HCT116 (cell line): ENCODE measurements at places on chromosomes 2 and 18.
A peak's percentile ranks its signal among the peaks of the same experiment; 100 is the strongest.

GRCh38 chr2:107648781-107649404 lies 177.8 kb upstream of the RGPD4 start:
- no peaks in the 10 kb centered on the region for H3K36me3 ChIP-seq
- H3K27me3 ChIP-seq: no peaks in the 10 kb centered on the region
- DNase-seq: no peak
- no peak overlapping the region for H3K27ac ChIP-seq

DNA sequence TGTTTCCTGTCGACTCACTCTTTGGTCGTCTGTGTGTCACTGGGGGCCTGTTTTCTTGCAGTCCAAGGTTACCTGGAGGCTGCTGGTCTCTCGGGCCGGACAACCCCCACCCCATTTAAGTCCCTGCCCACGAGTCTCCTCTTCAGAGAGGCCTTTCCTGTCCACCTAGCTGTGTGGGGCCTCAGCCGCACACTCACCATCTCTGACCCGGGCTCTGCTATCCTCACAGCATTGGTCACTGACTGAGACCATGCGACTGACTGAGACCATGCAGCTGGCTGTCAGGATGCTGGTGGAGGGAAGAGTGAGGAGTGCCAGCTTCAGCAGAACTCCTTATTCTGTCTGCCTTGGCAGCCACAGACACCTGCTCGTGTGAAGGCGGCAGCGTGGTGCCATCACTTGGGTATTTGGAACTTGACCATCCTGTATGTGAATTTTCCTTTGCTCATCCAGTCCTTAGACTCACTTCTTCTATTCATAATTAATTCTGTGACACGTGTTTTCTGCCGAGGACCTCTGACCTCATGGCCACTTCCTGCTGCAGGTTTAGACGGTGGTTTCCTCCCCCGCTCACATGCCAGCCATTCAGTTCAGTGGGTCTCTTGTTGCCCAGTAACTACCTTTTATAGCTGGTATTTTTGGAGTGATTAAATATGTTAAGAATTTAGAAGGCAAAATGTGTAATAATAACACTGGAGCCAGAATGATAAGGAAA lies 47.5 kb upstream of the ASB1 start:
- H3K4me1 ChIP-seq: peaks cover 30% of the 10 kb centered on the region
- no peak overlapping the region for H3K27ac ChIP-seq
- no peak overlapping the region for H3K4me3 ChIP-seq
- no peaks in the 10 kb centered on the region for H3K27me3 ChIP-seq

DNA sequence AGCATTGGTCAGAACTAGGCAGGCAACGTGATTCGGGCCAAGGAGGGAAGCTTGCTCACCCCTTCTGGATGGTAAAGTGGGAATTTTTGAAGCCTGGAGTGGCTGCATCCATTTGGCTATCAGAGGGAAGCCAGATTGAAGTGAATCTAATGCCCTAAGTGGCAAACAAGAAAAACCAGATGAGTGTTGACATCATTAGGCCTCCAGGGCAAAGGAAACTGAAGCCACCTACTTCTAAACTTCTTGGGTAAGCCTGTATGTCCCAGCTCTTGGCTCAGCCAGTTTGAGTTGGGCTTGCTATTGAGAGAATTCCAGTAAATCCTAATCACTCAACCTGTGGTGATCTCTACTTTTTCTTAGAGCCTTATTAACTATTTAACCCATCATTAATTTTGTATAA lies 20.9 kb downstream of the SOX11 start:
- no peak overlapping the region for H3K4me3 ChIP-seq
- no peaks in the 10 kb centered on the region for H3K27me3 ChIP-seq
- H3K4me1 ChIP-seq: no peaks in the 10 kb centered on the region
- H3K27ac ChIP-seq: no peak overlapping the region

GRCh38 chr18:61331051-61331450 lies 2.2 kb upstream of the CDH20 start:
- H3K27me3 ChIP-seq: peaks cover under 1% of the 10 kb centered on the region; the same call in 1 of the 2 replicates
- no peaks in the 10 kb centered on the region for H3K4me1 ChIP-seq
- no peak overlapping the region for H3K27ac ChIP-seq
- H3K4me3 ChIP-seq: no peak overlapping the region
- no peak for DNase-seq

DNA sequence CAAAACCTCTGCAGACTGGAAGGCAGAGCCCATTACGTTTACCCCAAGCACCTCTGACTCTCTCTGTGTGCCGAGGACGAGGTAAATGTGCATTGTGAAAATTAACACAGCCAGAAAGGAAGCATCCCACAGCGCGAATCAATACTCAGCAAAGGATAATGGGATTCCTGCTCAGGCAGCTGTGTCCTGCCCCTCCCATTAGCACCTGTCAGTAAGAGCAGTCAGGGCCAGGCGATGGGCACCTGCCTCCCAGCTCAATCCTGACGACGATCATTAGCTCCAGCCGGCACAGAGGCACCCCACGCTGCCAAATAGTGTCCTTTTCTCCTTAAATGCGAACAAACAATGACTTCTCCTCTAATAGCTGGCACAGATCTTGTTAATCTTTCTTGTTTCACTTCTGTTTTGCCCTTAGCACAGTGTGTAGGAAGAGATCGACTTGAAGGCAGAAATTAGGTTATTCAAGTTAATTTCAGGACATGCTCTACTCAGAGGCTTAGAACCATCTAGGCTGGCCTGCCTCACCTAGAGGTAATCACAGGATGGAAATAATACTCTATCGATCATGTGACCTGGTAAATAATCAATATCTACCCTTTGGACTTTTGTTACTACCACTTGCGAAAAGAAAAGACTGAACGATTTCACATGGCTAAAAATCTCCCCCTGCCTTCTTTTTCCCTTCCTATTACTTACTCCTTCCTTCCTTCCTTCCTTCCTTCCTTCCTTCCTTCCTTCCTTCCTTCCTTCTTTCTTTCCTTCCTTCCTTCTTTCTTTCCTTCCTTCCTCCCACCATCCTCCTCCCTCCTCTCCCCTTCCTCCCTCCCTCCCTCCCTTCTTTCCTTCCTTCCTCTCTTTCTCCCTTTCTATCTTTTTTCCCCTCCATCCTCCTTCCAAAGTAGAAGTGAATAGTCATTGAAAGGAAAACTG lies 487.9 kb upstream of the ID2 start:
- H3K4me3 ChIP-seq: no peak overlapping the region
- DNase-seq: no peak
- H3K27me3 ChIP-seq: no peaks in the 10 kb centered on the region; the same call in none of the 2 replicates

DNA sequence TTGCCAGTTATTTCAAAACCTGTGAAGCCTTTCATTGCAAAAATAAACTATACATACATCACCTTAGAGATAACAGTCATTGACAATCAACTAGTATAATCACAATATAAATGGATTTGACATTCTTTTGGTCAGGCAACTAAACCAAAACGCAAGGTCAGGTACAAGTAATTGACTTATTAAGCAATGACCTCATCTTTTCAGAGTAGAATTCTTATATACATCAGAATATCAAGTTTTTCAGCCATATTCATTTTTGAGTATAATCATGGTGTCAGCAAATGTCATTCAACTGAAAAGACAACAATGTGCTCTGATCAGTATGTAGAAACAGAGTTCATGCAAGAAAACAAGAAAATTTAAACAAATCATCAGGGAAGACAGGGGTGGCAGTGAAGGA lies 208.6 kb downstream of the TGIF1 start:
- H3K27ac ChIP-seq: peak overlapping the region; percentile 0; the same call in 1 of the 2 replicates
- peaks cover 10% of the 10 kb centered on the region for H3K36me3 ChIP-seq
- H3K4me1 ChIP-seq: peaks cover 75% of the 10 kb centered on the region
- no peak for DNase-seq
- no peak overlapping the region for H3K4me3 ChIP-seq

GRCh38 chr2:33494877-33495641 lies 18.6 kb downstream of the RASGRP3 start:
- no peak overlapping the region for H3K4me3 ChIP-seq
- H3K4me1 ChIP-seq: no peaks in the 10 kb centered on the region
- no peak for DNase-seq
- no peak overlapping the region for H3K27ac ChIP-seq
- no peaks in the 10 kb centered on the region for H3K36me3 ChIP-seq
- H3K27me3 ChIP-seq: no peaks in the 10 kb centered on the region

DNA sequence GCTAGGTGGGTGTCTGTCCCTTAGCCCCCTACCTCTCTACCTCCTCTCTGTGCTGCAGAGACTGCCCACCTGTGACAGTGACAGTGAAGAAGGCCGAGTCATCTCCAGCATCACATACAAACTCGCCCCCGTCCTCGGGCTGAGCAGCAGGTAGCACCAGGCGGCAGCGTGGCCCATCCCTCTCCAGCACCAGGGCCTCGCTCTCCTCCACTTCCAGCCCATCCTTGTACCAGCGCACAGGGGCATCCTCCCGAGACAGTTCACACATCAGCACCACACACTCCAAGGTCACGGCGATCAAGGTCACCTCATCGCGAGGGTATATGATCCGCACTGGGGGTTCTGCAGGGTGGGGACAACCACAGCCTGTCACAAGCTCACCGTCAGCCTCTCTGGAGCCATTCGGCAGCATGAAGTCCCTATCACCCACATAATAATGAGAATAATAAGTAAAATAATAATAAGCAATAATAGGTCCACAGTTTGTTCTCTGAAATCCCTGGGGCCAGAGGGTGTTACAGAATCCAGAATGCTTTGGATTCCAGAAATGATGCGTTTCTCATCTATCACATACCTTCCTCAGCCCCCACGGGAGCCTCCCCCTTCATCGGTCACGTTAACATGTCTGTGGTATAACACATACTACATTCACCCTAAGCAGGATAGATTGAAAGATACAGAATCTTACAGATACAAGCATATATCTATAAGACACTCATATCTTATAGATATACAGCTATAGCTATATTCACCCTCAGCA lies 12.0 kb downstream of the OBSL1 start:
- H3K27ac ChIP-seq: no peak overlapping the region
- H3K36me3 ChIP-seq: no peaks in the 10 kb centered on the region
- no peak overlapping the region for H3K4me3 ChIP-seq
- no peaks in the 10 kb centered on the region for H3K27me3 ChIP-seq
- DNase-seq: no peak
- H3K4me1 ChIP-seq: peaks cover 4% of the 10 kb centered on the region; the same call in 1 of the 2 replicates

DNA sequence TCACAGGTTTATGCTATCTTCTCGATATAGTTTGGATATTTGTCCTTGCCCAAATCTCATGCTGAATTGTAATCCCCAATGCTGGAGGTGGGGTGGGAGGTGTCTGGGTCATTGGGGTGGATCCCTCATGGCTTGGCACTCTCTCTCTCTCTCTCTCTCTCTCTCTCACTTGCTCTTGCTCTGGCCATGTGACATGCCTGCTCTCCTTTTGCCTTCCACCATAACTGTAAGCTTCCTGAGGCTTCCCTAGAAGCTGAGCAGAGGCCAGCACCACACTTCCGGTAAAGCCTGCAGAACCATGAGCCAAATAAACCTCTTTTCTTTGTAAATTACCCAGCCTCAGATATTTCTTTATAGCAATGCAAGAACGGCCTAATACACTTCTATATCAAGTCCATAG lies 41.3 kb upstream of the PGAP1 start:
- no peaks in the 10 kb centered on the region for H3K36me3 ChIP-seq
- peaks cover 4% of the 10 kb centered on the region; the same call in 1 of the 2 replicates for H3K4me1 ChIP-seq
- DNase-seq: no peak
- no peak overlapping the region for H3K4me3 ChIP-seq

DNA sequence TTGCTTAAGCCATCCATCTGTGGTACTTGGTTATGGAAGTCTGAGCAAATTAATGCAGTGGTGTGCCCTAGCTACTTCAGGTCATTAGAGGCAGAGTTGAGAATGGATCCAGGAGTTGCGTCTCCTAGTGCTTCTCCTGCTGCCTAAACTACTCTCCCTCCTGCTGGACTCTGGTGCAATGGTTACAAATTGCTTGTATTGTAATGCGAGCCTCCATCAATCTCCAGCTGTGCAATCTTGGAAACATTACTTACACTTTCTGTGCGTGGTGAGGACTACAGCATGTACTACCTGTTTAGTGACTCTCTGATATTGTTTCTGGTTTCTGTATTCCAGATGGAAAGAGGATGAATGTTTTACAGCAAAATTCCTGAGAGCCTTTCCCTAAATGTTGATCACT lies 119.0 kb upstream of the CYRIA start:
- no peaks in the 10 kb centered on the region for H3K4me1 ChIP-seq
- H3K27ac ChIP-seq: no peak overlapping the region
- H3K4me3 ChIP-seq: no peak overlapping the region
- no peak for DNase-seq

DNA sequence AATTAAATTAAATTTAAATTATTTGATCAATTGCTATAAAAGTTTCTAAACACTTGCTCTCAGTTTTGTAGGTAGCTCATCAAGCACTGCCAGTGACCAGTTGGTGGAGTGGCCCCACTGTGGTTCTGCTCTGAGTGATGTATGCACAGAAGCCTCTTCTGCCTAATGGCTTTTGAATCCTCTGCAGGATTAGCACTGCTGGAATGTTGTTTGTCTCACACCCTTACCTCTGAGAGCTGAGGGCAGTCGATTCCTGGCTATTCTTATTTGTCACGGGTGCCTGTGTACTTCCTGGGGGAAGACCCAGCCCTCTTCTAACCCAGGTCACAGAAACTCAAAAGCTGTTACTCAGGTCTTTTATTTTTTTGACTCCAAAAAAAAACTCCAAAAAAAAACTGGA lies 9.5 kb downstream of the CAPN14 start:
- no peak for DNase-seq
- no peak overlapping the region for H3K4me3 ChIP-seq
- H3K27ac ChIP-seq: no peak overlapping the region
- peaks cover 9% of the 10 kb centered on the region; the same call in 1 of the 2 replicates for H3K27me3 ChIP-seq
- H3K36me3 ChIP-seq: no peaks in the 10 kb centered on the region
- H3K4me1 ChIP-seq: no peaks in the 10 kb centered on the region

DNA sequence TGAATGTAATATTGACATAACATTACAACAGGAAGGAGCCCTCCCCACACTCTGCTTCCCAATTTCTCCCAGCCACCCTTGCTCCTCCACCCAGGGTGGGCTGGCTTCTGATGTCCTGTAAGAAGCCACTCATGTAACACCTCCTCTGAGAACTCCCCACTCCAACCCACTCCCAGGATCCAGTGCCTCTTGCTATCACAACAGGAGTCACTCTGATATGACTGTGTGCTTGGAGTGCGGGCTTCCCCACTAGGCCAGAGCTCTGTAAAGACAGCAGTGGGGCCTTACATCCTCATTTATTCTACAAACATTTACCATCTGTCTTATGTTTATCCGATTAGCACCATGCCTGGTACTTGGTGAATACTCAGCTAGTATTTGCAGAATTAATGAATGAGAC lies 65.1 kb downstream of the PTGR3 start:
- H3K4me3 ChIP-seq: no peak overlapping the region
- H3K36me3 ChIP-seq: no peaks in the 10 kb centered on the region
- H3K4me1 ChIP-seq: no peaks in the 10 kb centered on the region
- H3K27me3 ChIP-seq: no peaks in the 10 kb centered on the region
- no peak for DNase-seq
- no peak overlapping the region for H3K27ac ChIP-seq
